Naive thymus-derived CD8-positive, alpha-beta T cell (primary cell): ENCODE measurements at places on chromosomes 6 and 20.

DNA sequence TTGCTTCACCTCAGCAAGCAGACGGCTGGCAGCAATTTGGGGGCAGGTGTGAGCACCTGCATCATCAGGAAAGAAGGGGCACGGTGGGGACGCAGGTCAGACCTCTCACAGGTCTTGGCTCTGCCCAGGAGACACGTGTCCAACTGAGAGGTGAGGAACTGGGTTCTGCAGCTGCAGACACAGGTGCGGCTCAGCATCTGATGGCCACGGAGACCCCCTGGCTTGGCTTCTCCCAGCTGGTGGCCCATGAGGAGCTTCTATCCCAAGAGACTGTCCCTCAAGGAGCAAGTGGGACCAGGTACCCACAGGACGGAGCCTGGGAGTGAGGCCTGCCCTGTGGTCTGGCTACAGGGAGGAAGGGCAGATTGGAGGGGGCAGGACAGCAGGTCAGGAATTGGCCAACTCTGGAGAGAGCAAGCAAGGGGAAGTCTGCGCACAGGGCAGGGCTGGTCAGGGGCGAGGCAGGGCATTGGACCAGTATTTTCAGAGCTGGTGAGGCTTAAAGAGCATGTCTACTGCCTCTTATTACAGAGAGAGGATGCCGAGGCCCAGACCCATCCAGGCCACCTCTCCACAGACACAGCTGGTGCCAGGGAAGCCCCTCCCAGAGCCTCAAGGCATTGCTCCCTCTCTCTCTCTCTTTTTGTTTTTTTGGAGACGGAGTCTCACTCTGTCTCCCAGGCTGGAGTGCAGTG is 4.2 kb downstream of the STMN3 start:
- DNase-seq = no peak

GRCh38 chr6:168189200-168190013 is 110.4 kb upstream of the FRMD1 start:
- DNase-seq = no peak

- no peak for DNase-seq
These were observed 88.9 kb downstream of the RTN4IP1 start for GRCh38 chr6:106540432-106540831.

DNA sequence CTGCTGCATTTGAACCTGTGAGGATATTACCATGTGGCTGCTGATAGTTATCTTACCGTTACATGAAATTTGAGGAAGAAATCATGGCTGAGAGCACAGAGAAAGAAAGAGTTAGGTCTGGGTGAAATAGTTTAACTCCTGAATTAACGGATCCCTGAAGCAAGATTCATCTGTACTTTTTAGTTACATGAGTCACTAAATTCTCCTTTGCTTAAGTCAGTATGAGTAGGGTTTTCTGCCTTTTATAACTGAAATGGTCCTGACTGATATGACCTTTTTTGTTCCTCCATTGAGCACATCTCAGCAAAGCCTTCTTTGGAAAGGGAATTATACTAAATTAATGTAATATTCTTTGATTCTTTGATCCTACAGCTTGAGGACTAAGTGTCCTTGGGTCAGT is 333.3 kb upstream of the ZFP64 start:
- no peak for DNase-seq

DNA sequence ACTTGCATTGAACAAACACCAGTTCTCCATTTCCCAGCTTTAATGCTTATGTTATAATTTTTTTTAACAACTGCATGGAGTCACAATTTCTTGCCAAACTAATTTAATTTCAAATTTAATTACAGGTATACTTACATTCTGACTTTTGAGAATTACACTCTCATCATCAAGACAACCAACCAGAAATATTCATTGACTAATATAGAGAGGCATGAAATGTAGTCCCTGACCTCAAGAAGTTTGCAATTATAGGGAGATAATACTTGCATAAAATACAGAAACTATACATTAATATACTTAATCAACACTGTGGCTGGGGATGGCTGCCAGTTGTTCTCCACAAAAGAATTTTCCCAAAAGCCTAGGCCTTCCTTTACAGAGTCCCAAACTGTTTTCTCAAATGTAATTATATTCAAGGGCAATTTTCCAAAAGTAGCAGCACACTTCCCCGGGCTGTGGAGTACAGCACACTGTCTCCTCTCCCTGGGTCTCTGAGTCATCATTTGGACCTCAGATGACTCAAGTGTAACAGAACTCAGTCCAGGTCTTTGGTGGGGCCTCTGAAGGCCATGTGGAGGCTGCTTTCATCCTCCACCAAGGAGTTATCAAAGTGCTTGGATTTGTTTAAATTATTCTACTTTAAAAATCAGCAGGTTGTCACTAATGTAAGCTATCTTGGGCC is 114.1 kb downstream of the KIF16B start:
- no peak for DNase-seq

- DNase-seq = no peak
These were observed 302.6 kb upstream of the NRSN1 start for GRCh38 chr6:23823421-23823820.
